ENCODE measurements at places on chromosomes 5 and 9. TPM values are rescaled to one million over a fixed set of nuclear protein-coding genes. Genes with fewer than 3 reads are reported as not detected.
A peak's percentile ranks its signal among the peaks of the same experiment; 100 is the strongest.

The ARHGEF37 gene
- not detected for polyA plus RNA-seq

The PROB1 gene
- polyA plus RNA-seq = 0.23 TPM

The KLHL3 gene
- 3.1 TPM for polyA plus RNA-seq

The C9orf85 gene
- 10.5 TPM for polyA plus RNA-seq

The TAF1L gene
- not detected for polyA plus RNA-seq

DNA sequence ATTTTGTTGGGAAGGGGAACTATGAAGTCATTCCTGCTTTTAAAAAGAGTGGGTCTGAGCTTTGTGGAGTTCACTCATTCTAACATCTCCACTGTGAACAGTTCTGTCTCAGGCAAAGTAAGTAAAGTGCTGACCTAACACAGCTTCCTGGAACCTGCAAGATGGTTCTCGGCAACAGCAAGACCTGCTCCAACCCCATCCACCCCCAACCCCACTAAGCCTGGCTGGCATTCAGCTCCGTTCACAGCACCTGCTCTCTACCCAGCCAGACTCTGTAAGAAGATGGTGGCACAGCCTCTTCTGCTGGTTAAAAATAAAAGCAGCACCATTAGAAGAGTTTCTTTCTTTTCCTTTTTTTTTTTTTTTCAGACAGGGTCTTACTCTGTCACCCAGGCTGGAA is 42.0 kb downstream of the EPB41L4B start:
- H3K27me3 ChIP-seq = no peaks in the 10 kb centered on the region
- H3K4me3 ChIP-seq = no peak overlapping the region
- no peak for DNase-seq
- H3K27ac ChIP-seq = no peak overlapping the region

- H3K27me3 ChIP-seq = no peaks in the 10 kb centered on the region
- peaks cover 27% of the 10 kb centered on the region for H3K4me1 ChIP-seq
- no peaks in the 10 kb centered on the region for H3K36me3 ChIP-seq
- DNase-seq = no peak
- H3K4me3 ChIP-seq = no peak overlapping the region
- H3K27ac ChIP-seq = no peak overlapping the region
These were observed 8.5 kb downstream of the CAMSAP1 start for GRCh38 chr9:135898634-135899407.

DNA sequence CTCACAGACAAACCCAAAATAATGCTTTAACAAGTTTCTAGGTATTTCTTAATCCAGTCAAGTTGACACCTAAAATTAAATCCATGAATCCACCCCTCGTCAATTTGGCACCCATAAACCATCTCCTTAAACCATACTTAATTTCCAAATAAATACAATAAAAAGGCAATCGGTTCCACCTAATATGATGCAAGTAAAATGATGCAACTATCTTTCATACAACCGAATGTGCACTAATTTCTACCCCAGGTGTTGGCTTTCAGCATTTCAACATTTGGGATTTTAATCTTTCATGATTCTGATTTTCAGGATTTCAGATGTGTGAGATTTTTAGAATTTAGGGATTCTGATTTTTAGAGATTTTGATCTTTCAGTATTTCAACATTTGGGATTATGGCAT is 17.3 kb downstream of the PRKAA1 start:
- no peaks in the 10 kb centered on the region for H3K27me3 ChIP-seq
- no peak overlapping the region for H3K27ac ChIP-seq
- no peak overlapping the region for H3K4me3 ChIP-seq
- H3K4me1 ChIP-seq = peaks cover 40% of the 10 kb centered on the region

- peak overlapping the region; percentile 22 for H3K27ac ChIP-seq
- H3K27me3 ChIP-seq = no peaks in the 10 kb centered on the region
- H3K36me3 ChIP-seq = no peaks in the 10 kb centered on the region
- H3K4me3 ChIP-seq = no peak overlapping the region
These were observed 201.3 kb downstream of the ARHGAP26 start for GRCh38 chr5:142971303-142972013.

DNA sequence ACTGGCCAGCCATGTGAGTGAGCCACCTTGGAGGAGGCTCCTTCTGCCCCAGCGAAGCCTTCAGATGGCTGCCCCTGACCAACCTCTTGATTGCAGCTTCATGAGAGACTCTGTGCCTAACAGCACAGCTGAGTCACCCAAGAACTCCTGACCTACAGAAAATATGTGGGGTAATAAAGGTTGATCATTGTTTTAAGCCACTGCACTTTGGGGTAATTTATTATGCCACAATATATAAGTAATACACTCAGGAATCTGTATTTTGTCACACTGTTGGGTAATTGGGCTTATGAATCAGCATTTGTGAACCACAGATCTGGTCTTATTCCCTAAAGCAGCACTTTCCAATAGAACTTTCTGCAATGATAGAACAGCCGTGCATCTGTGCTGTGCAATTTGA is 24.4 kb upstream of the VDAC1 start:
- H3K27ac ChIP-seq = no peak overlapping the region
- H3K36me3 ChIP-seq = no peaks in the 10 kb centered on the region
- H3K4me1 ChIP-seq = no peaks in the 10 kb centered on the region
- no peak for DNase-seq
- H3K27me3 ChIP-seq = no peaks in the 10 kb centered on the region

DNA sequence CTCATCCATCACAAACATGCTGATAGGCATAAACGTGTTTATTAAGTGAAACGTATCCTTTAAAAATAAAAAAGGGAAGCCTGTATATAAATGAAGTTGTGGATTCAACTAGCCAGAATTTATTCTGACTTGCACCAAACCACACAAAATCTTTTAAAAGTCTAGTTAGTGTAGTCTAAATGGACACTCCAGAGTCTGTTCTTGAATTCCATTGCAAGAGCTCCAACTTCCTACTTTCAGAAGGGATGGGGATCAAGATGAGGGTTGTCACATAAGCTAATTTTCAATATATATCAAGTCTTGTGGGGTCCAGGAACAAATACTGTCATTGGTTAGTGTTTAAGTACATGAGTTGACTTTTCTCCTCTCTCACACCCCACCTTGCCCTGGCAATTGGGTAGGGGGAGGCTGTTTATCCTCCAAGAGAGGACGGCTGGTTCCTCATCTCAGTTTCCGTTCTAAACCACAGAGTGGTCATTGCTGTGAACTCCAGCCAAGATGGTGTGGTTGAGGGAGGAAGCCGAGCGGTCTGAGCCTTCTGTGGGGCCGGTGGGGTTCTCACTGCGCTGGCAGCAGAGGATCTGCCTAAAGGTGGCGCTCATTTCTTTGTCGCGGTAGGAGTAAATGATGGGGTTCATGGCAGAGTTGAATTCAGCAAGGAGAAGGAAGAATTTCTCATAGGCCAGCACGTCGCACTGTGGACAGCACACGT is 163.2 kb downstream of the LPAR1 start:
- DNase-seq = no peak
- H3K27me3 ChIP-seq = no peaks in the 10 kb centered on the region
- H3K27ac ChIP-seq = no peak overlapping the region

GRCh38 chr9:91488341-91488740 is 64.7 kb upstream of the NFIL3 start:
- DNase-seq = no peak
- H3K4me3 ChIP-seq = no peak overlapping the region
- H3K27me3 ChIP-seq = no peaks in the 10 kb centered on the region
- no peak overlapping the region for H3K27ac ChIP-seq
- no peaks in the 10 kb centered on the region for H3K4me1 ChIP-seq

GRCh38 chr9:125655691-125656410 is 51.2 kb downstream of the MAPKAP1 start:
- H3K4me3 ChIP-seq = no peak overlapping the region
- H3K4me1 ChIP-seq = peaks cover under 1% of the 10 kb centered on the region
- H3K27ac ChIP-seq = no peak overlapping the region
- H3K27me3 ChIP-seq = no peaks in the 10 kb centered on the region
- no peak for DNase-seq
- peaks cover 6% of the 10 kb centered on the region for H3K36me3 ChIP-seq

GRCh38 chr5:150021491-150022157 is 21.1 kb downstream of the HMGXB3 start:
- no peaks in the 10 kb centered on the region for H3K4me1 ChIP-seq
- H3K27me3 ChIP-seq = no peaks in the 10 kb centered on the region
- H3K27ac ChIP-seq = no peak overlapping the region
- peaks cover 75% of the 10 kb centered on the region for H3K36me3 ChIP-seq
- DNase-seq = no peak

- no peak for DNase-seq
- no peaks in the 10 kb centered on the region for H3K27me3 ChIP-seq
- H3K4me1 ChIP-seq = no peaks in the 10 kb centered on the region
These were observed 42.8 kb upstream of the GDNF start for GRCh38 chr5:37882636-37883035.

- no peak overlapping the region for H3K4me3 ChIP-seq
- peaks cover 60% of the 10 kb centered on the region for H3K4me1 ChIP-seq
- DNase-seq = peak; percentile 84
- no peaks in the 10 kb centered on the region for H3K36me3 ChIP-seq
These were observed 4.4 kb upstream of the IL3 start for GRCh38 chr5:132055808-132056609.

- no peaks in the 10 kb centered on the region for H3K4me1 ChIP-seq
- no peaks in the 10 kb centered on the region for H3K27me3 ChIP-seq
- no peak overlapping the region for H3K27ac ChIP-seq
- H3K36me3 ChIP-seq = no peaks in the 10 kb centered on the region
- DNase-seq = no peak
These were observed 968.1 kb downstream of the TAF11L14 start for GRCh38 chr5:18602402-18602801.

GRCh38 chr5:76125888-76126287 is 42.7 kb downstream of the SV2C start:
- H3K27me3 ChIP-seq = no peaks in the 10 kb centered on the region
- no peak overlapping the region for H3K4me3 ChIP-seq
- no peaks in the 10 kb centered on the region for H3K36me3 ChIP-seq
- no peaks in the 10 kb centered on the region for H3K4me1 ChIP-seq
- H3K27ac ChIP-seq = no peak overlapping the region

- no peak for DNase-seq
- no peaks in the 10 kb centered on the region for H3K27me3 ChIP-seq
- no peaks in the 10 kb centered on the region for H3K36me3 ChIP-seq
- no peaks in the 10 kb centered on the region for H3K4me1 ChIP-seq
These were observed 340.6 kb downstream of the MTRR start for GRCh38 chr5:8209500-8209899.

DNA sequence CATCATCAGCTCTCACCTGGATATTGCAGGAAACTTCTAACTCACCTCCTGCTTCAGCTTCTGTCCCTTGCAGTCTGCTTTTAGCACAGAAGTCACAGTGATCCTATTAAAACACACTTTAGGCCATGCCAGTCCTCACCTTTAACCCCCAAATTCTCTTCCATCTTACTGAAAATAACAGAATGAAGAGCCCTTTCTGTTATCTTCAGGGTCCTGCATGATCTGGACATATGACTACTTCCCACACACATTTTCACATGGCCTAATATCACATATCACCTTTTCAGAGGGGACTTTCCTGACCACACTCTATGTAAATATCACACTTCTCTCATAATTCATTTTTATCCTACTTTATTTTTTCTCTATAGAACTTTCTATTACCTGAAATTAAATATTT is 550.6 kb upstream of the CLINT1 start:
- no peak overlapping the region for H3K4me3 ChIP-seq
- no peaks in the 10 kb centered on the region for H3K36me3 ChIP-seq
- no peaks in the 10 kb centered on the region for H3K27me3 ChIP-seq
- DNase-seq = no peak
- H3K4me1 ChIP-seq = no peaks in the 10 kb centered on the region

DNA sequence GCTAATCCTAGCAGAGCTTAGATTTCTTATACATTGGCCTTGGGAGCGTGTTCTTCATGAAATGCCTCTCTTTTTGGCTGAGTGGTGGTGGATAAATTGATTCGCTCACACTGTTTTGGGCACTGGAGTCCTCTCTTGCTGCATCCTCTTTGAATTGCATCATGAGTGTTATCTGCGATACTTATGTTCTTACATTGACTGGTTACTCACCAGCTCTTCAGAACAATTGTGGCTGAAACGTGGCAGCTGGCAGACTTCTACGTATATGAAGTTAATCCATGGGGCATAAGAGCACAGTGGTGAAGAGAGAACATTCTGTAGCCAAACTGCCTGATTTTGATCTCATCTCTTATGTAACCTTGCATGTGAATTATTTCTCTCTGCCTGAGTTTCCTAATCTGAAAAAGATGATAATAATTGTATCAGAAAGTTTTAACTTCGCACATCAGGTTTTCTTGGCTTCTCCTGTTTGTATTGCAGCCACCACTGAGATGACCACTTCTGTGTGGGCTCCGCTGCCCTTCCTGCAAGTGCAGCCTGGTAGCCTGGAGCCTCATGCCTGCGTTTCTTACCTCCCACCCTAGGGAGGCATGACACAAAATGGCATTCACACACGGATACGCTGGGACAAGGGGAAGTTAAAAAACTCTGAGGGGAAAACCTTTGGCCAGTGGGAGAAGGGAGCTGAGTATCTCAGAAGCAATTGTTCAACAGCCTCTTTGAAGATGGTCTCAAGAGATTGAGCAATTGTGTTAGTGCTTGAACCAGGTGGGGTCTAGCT is 295.2 kb downstream of the ARHGAP26 start:
- no peak for DNase-seq
- H3K27ac ChIP-seq = no peak overlapping the region
- no peaks in the 10 kb centered on the region for H3K27me3 ChIP-seq

DNA sequence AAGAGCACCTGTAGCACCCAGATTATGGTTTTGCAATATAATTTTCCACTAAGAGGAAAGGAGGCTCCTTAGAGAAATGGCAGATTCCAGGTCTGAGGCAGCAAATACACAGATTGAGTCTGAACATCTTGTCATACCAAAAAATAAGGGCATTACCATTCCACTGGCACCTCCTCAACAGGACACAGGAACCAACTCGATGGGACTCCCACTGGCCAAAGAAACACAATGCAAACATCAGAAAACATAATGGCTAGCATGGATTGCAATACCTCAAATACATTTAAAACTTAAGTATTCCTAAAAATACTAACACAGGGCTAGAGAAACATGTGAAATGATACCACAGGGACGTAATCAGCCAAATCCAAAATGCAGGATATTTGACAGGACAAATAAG is 12.4 kb upstream of the RANBP17 start:
- no peak overlapping the region for H3K27ac ChIP-seq
- H3K27me3 ChIP-seq = no peaks in the 10 kb centered on the region
- H3K36me3 ChIP-seq = no peaks in the 10 kb centered on the region
- no peak for DNase-seq

DNA sequence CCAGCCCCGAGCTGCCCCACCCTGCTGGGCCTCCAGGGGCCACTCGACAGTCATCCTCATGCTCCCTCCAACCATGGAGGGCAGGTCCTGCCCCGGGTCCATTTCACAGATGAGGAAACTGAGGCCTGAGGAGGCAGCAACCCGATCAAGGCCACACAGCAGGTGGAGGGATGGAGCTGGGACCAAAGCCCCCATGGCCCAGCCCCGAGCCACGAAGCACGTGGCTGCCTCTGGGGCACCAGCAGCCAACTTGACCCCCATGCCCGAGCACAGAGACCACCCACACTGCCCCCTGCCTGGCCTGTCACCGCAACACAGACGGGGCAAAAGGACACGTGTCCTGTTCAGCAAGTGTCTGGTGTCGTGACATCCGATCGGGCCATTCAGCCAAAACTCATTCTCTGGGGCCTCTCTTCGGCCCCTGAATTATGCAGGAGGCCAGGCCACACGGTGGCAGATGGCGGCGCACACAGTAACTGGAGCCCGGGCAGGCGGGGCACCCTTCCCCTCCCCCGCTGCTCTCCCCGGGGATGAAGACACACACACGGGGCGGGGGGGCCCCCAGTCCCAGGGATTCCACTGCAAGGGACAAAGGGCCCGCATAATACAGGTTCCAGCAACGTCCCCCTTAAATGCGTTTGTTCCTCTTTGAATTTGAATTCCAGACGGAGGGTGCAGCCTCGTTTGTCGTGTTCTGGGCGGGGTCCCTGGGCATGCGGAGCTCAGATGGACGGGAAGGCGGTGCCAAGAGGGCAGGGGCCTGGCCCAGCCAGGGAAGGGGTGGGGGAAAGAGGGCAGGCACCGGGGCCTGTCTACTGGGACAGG is 29.4 kb upstream of the TMEM250 start:
- DNase-seq = no peak
- no peak overlapping the region for H3K27ac ChIP-seq
- no peaks in the 10 kb centered on the region for H3K27me3 ChIP-seq
- H3K36me3 ChIP-seq = no peaks in the 10 kb centered on the region
